ENCODE measurements at places on chromosomes 4 and X. TPM values are rescaled to one million over a fixed set of nuclear protein-coding genes. Genes with fewer than 3 reads are reported as not detected.

DNA sequence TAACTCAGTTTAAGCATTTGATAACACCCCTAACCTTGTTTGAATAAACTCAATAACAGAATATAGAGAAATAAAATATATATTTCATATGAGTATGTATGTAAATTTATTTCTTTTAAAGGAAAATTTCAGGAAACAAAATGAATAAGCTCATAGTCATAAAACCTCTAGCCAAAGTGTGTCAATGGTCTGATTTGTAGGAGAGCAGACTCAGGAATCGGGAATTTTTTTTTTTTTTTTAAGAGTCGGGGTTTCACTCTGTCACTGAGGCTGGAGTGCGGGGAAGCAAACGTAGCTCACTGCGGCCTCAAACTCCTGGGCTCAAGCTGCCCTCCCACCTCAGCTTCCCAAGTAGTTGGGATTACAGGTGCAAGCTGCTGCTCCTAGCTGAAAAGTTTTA is 2.4 kb downstream of the PKD2 start:
- no peaks in the 10 kb centered on the region for H3K27me3 ChIP-seq
- H3K4me1 ChIP-seq = peaks cover 1% of the 10 kb centered on the region
- no peak for DNase-seq
- H3K27ac ChIP-seq = no peak overlapping the region
- no peaks in the 10 kb centered on the region for H3K36me3 ChIP-seq

GRCh38 chrX:145393702-145394235 is 146.5 kb downstream of the SPANXN1 start:
- no peak overlapping the region for H3K27ac ChIP-seq
- DNase-seq = no peak
- no peaks in the 10 kb centered on the region for H3K4me1 ChIP-seq
- H3K4me3 ChIP-seq = no peak overlapping the region
- no peaks in the 10 kb centered on the region for H3K27me3 ChIP-seq

DNA sequence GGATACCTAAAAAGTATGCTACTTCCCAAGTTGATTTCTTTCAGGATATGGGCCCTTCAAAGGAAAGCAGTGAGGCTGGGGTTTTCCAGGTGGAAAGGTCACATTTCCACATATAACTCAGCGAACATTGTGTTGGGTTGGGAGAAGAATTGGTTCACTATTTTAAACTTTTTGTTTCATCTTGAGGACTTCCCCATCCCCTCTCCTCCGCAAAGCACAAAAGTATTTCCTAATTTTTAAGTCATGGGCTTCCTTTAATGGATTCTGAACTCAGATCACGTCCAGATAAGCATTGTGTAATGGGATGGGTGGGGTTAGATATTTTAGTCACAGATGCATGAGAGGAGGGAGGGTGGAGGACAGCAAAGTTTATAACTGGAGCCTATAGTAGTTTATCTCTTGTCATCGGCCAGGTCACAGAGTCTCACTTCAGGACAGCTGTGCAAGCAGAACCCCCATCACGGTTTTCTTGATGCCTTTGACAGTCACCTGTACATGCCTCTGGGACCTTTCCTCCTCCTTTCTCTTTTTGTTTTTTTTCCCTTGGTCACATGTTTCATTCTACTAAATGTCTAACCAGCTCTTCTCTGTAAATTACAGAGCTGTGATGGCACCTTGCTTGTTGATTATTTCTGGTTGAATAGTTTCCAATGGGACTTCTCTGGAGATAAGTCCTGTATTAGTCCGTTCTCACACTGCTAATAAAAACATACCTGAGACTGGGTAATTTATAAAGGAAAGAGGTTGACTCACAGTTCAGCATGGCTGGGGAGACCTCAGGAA is 115.4 kb downstream of the PTTG2 start:
- no peak overlapping the region for H3K4me3 ChIP-seq
- no peaks in the 10 kb centered on the region for H3K27me3 ChIP-seq
- H3K4me1 ChIP-seq = peaks cover 6% of the 10 kb centered on the region

- H3K4me1 ChIP-seq = peaks cover 7% of the 10 kb centered on the region
- no peak within 1 kb of the TSS for H3K27ac ChIP-seq
- DNase-seq = peak; percentile 32
- H3K36me3 ChIP-seq = no peaks in the 10 kb centered on the region
- no peaks in the 10 kb centered on the region for H3K27me3 ChIP-seq
- peak within 1 kb of the TSS; percentile 71 for H3K4me3 ChIP-seq
These were observed at the start of gene GPRIN3 for GRCh38 chr4:89307446-89308160. Gene GPRIN3, minus strand, starts transcription at chr4:89307800. Its CDS starts 57,690 bp downstream, at chr4:89250110.

DNA sequence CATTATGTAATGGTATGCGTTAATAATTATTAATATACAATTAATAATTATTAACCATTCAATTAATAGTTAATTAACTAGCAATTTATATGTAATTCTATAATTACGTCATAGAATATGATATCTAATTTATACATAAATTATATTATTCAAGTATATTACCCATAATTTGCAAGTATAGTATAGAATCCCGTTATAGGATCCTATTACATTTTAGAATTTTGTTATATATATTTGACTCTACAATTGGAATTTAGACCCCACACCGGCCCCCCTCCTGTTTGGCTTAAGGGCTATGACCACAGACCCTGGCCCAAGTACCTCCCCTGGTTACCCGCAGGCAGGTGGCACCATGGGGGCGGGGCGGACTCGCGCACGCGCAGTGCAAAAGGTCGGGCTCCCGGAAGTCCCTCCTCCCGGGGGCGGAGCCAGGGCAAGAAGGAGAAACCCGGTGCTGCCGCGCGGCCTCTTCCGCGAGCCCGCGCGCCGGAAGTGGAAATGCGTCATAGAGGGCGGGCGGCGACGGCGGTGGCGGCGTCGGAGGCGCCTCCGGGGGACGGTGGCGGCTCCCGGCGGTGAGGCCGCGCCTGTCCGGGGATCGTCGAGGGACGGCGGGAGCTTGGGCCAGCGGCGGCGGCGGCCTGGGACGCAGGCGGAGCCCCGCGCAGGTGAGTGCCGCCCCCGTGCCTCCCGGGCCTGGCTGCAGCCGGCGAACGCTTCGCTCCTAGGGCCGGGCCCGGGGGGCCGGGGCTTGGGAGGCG is at the start of gene AKAP17A:
TSS of gene AKAP17A (plus strand) at position 503 of the 761 bp plus-strand sequence. CDS start 1,859 bp downstream, outside the sequence.
- H3K27me3 ChIP-seq = no peaks in the 10 kb centered on the region
- peaks cover 3% of the 10 kb centered on the region for H3K36me3 ChIP-seq
- H3K4me1 ChIP-seq = peaks cover 10% of the 10 kb centered on the region
- H3K4me3 ChIP-seq = peak within 1 kb of the TSS; percentile 72
- peak within 1 kb of the TSS; percentile 72 for H3K27ac ChIP-seq

DNA sequence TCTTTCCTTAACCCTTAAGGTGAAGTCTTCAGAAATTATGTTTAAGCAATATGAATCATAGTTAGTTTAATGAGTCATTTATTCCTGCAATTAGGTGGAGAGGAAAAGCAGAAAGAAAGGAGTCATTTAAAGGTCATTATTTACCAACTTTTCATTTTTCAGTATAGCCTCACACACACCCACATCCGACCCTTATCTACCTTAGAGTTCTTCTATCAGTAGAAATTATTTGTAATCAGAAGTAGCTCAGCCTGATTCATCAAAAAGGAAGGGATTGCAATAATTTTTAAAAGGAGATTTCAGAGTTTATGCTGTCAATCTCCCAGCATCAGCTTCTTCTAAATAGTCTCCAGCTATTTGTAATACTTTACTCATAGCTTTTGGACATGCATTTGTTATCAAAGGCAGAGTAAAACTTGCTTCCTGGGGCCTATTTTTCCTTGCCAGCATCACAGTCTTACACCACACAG is 5.9 kb downstream of the ANXA10 start:
- no peak for DNase-seq
- H3K27me3 ChIP-seq = no peaks in the 10 kb centered on the region
- no peak overlapping the region for H3K27ac ChIP-seq
- H3K4me3 ChIP-seq = no peak overlapping the region
- H3K4me1 ChIP-seq = no peaks in the 10 kb centered on the region
- H3K36me3 ChIP-seq = no peaks in the 10 kb centered on the region

DNA sequence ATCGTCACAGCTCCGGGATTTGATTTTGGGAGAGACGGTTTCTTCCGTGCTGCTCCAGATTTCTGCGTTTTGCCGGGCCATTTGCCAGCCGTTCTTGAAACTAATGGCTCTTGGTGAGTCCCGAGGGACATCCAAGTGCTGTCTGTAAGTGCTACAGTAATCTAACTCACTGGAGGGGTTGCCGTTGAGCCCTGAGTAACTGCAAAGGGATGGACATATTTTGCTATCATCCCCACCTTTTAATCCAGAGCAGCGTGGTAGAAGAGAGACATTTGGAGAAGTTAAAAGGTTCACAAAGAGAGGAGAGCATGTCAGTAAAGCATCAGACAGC is 88.9 kb upstream of the PDLIM3 start:
- no peak overlapping the region for H3K4me3 ChIP-seq
- no peaks in the 10 kb centered on the region for H3K4me1 ChIP-seq
- no peaks in the 10 kb centered on the region for H3K27me3 ChIP-seq
- no peaks in the 10 kb centered on the region for H3K36me3 ChIP-seq
- no peak overlapping the region for H3K27ac ChIP-seq
- no peak for DNase-seq

The TCEAL7 gene
- total RNA-seq = 21.0 TPM
